Esophagus muscularis mucosa (tissue), 4 donors: ENCODE measurements at places on chromosomes 5 and 9. TPM values are rescaled to one million over a fixed set of nuclear protein-coding genes. Genes with fewer than 3 reads are reported as not detected.

Gene KIAA0825
- total RNA-seq = 2.3 TPM

DNA sequence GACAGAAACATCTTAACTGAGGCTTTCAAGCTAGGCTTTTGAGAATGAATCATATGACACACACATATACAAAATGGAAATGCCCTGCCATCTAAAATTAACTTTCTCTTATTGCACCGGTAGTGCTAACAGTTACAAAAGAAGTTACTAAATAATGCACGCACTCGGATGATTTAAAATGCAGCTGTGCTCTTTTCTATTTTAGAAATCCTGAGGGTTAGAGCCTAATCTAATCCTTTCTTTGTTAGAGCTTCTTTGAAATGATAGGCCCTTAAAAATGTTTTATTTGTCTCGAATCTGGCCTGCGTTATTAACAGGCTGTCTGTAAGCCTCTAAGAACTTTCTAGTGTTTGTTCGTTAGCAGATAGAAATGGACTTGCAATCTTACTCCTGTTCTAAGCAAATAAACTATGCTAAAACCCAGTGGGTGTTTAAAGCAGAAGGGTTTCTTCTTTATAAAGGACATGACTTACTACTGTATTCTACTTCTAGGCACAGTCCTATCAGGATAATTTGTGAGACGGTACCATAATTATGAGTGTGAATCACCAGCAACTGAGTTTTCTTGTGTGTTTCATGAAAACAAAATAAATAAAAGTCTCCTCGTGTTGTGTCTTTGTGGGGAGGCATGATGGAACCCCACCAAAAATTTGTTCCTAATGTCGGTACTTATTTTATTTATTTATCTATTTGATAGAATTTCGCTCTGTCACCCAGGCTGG lies 69.2 kb upstream of the MYO10 start:
- H3K4me3 ChIP-seq = no peak overlapping the region
- H3K36me3 ChIP-seq = no peaks in the 10 kb centered on the region
- no peaks in the 10 kb centered on the region for H3K4me1 ChIP-seq
- no peaks in the 10 kb centered on the region for H3K27me3 ChIP-seq
- no peak overlapping the region for H3K27ac ChIP-seq

Gene GFRA3
- total RNA-seq = 4.7 TPM

DNA sequence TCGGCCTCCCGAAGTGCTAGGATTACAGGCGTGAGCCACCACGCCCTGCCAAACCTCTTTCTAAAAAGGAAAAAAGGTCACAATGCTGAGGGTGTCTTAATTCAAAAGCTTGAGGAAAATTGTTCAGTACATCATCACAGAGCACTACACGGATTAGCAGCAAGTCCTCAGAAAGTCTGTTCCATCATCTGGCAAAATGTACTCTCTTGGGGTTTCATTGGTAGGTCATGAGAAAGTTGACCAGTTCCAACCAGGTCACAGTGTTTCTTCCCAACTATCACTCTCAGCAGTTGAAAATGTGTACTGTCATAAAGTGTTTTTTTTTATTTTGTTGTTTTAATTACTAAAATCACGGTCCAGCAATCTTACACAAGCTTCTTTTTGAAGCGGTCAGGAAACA lies 299.6 kb downstream of the FBXL7 start:
- H3K27me3 ChIP-seq = no peaks in the 10 kb centered on the region
- DNase-seq = no peak
- no peak overlapping the region for H3K4me3 ChIP-seq
- no peak overlapping the region for H3K27ac ChIP-seq

Gene CCNJL
- total RNA-seq = 1.2 TPM

DNA sequence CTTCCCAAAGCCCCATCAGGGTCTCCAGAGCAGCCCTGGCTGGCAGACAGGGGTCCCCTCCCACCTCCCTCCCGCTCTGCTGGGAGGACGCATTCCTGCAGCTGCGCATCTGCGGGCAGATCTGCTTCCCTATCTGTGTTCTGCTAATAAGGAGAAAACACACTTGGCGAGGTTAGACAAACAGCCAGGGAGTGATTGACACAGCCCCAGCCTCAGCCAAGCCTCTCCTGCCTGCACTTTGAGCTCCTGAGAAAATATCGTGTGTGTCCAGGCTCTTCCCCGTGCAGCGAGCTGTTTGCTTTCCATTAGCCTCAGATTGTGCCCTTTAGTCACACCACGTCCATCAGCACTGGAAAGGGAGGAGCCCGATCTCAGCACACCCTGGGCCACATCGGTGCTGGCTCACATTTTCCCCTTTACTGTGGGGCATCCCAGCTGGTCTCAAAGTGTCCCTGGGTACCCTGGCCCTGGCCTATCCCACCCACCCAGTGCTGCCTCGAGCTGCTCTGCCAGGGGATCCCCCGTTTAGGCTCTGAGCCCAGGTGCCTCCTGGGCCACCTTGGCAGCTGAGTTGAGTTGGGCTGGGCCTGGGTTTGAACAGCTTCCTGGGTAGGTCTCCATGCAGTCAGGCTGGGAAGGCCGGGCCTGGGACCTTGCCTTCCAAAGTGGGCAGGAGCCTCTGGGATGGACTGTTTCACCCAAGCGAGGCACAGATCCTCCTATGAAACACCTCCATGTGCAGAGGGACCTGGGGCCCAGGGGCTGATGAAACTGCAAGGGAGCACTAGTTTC lies 61.1 kb downstream of the BARX1 start:
- no peaks in the 10 kb centered on the region for H3K4me1 ChIP-seq
- H3K27me3 ChIP-seq = no peaks in the 10 kb centered on the region
- no peak overlapping the region for H3K27ac ChIP-seq
- DNase-seq = no peak
- H3K36me3 ChIP-seq = no peaks in the 10 kb centered on the region

GRCh38 chr5:59709846-59710245 lies 183.7 kb downstream of the PDE4D start:
- peak overlapping the region; percentile 38 for H3K27ac ChIP-seq
- H3K4me3 ChIP-seq = no peak overlapping the region
- no peaks in the 10 kb centered on the region for H3K4me1 ChIP-seq
- H3K27me3 ChIP-seq = no peaks in the 10 kb centered on the region

- no peaks in the 10 kb centered on the region for H3K4me1 ChIP-seq
- H3K27me3 ChIP-seq = no peaks in the 10 kb centered on the region
- no peak for DNase-seq
- H3K4me3 ChIP-seq = no peak overlapping the region
- H3K36me3 ChIP-seq = no peaks in the 10 kb centered on the region
These were observed 12.4 kb downstream of the SPOCK1 start for GRCh38 chr5:137486707-137487106.

DNA sequence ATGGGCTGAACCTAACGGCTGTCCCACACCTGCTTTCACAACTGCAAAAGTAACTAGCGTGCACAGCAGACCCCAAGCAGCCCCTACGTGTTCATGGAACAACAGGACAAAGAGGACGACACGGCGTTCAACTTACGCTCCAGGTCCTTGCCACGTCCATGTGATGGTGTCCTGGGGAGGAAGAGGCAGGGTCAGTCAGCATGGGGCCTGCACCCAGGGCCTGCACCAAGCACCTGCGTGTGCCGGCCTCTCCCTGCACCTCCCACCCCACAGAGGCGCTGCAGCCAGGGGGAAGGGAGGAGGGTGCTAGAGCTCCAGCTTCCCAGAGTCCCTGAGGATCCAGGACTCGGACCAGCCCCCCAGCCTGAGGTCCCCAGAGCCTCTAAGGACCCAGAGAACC lies 35.6 kb upstream of the SLC6A3 start:
- H3K27me3 ChIP-seq = no peaks in the 10 kb centered on the region
- H3K27ac ChIP-seq = no peak overlapping the region
- DNase-seq = no peak
- peaks cover 46% of the 10 kb centered on the region for H3K36me3 ChIP-seq
- no peak overlapping the region for H3K4me3 ChIP-seq

Gene SPINK7
- total RNA-seq = not detected

GRCh38 chr5:77893225-77893860 lies 117.2 kb upstream of the TBCA start:
- no peak overlapping the region for H3K27ac ChIP-seq
- no peaks in the 10 kb centered on the region for H3K4me1 ChIP-seq
- H3K36me3 ChIP-seq = no peaks in the 10 kb centered on the region

GRCh38 chr5:77498952-77499351 lies 6.8 kb upstream of the WDR41 start:
- H3K27me3 ChIP-seq = no peaks in the 10 kb centered on the region
- no peak overlapping the region for H3K4me3 ChIP-seq
- H3K4me1 ChIP-seq = no peaks in the 10 kb centered on the region
- DNase-seq = no peak

Gene HAVCR2
- total RNA-seq = 5.1 TPM

DNA sequence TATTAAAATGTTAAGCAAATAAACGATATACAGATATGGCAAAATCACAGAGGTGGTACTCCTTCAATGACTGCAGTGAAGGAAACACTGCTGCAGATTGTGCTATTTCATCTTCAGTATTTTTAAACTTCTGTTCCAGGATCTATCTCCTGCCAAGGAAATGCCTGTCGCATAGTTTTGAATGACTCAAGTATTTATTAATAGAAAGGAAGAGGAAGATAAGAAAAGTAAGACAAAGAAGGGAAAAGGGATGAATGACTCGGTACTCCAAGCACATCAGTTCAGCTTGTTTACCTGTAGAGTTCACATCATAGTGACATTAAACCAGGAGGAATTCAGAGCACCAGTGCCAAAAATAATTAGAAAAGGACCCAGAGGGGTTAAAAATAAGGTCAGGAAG lies 5.1 kb upstream of the GPX8 start:
- DNase-seq = no peak
- no peaks in the 10 kb centered on the region for H3K4me1 ChIP-seq
- no peaks in the 10 kb centered on the region for H3K27me3 ChIP-seq
- no peak overlapping the region for H3K4me3 ChIP-seq
- H3K27ac ChIP-seq = no peak overlapping the region
- no peaks in the 10 kb centered on the region for H3K36me3 ChIP-seq

Gene LRRC70
- 1.0 TPM for total RNA-seq

Gene ADAMTSL1
- total RNA-seq = 150 TPM

Gene TMEM252
- total RNA-seq = not detected

DNA sequence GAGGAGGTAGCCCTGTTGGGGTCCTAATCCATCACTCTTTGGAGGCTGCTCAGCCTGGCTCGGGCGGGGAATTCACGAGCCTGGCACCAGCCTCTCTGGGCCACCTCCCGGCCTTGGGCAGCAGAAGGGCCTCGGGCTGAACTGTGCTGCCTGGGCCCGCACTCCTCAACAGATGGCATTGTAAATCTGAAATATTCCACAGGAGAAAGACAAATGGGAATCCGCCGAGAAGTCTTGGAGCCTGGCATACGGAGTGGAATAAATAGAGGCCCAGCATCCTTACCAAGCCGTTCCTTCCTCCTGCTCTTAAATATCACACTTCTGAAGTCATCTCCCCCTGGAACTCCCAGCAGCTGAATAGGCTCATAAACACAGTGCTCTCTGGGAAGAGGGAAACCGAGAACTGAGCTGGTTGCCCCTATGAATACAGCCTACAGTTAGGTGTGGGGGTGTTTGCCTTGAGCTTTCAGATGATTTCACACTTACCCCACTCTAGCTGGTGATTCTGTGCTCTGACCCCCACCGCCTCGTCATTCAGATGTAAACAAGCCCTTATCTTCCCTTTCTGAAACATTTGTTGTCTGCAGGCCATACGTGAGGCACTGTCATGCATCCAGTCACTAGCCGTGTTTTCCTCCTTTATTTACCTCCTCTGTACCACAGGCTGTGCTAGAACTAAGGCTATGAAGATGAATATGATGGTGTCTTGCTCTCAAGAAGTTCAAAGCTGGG lies 455.0 kb upstream of the CLINT1 start:
- H3K4me1 ChIP-seq = no peaks in the 10 kb centered on the region
- no peaks in the 10 kb centered on the region for H3K36me3 ChIP-seq
- no peaks in the 10 kb centered on the region for H3K27me3 ChIP-seq
- H3K27ac ChIP-seq = no peak overlapping the region
- H3K4me3 ChIP-seq = no peak overlapping the region
- no peak for DNase-seq

Gene NR3C1
- 79.2 TPM for total RNA-seq

DNA sequence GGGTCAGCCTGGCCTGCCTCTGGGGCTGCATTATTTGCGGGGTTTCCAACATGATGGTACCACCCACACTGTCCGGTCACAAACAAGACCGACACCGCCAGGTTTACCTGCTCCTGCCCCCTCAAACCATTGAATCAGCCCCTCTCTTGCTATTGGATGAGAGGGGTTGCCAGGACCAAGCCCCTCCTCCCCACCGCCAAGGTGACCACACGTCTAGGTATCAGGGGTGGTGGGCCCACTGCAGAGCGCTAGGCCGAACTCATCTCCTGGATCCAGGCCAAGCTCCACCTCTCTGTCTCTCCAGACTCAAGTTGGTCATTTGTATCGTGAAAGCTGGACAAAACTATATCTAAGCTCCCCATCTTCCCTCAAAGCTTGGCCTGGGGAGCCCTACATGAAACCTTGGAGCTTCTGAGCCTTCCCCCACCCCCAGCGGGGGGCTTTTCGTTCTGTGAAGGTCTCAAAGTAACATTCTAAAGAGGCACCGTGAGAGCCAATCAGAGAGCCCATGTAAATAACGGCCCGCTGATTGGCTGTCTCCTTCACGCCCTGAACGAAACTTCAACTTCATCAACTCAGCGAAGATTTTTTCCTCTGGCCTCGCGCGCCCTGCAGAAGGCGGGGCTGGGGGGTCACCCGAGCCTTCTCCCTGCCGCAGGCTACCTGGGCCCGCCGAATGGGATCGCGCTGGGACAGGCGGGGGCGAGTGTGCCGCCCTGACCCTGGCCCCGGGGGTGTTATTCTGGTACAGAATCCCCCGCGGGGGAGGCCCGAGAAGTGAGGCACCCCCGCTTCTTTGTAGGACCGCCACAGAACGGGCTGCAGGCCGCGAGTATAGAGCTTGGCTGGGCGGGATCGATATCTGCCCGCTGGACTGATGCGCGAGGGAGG lies 49.6 kb upstream of the PSD2 start:
- peak overlapping the region; percentile 56 for H3K27ac ChIP-seq
- peak; percentile 95 for DNase-seq
- peaks cover 39% of the 10 kb centered on the region for H3K4me1 ChIP-seq
- H3K27me3 ChIP-seq = peaks cover 22% of the 10 kb centered on the region
- H3K36me3 ChIP-seq = no peaks in the 10 kb centered on the region

Gene CDH9
- 0.33 TPM for total RNA-seq

DNA sequence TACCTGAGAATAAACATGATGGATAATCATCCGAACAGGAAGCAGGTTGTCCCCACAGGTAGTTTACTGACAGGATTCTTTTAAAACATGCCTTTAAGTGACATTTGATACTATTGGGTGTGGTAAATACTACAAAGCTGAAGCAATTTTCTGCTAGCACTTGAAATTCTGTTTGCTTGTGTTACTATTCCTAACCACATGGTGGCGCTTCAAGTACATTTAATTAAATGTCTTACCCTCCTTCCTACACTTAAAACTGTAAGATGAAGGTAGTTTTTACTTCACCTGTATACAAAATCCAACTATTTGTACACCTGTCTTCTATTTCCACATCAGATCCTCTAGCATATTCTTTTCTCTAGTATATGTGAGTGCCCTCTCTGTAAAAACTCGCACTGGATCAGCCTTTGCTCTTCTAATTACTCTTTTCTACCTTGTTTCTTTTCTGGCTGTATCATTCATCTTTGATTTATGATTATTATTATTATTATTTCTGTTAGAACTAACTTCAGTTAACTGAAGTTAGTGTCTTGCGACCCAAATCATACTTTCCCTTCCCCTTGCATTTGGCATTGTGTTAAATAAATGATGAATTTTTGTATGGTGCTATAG lies 18.4 kb downstream of the SLC25A46 start:
- H3K4me1 ChIP-seq = no peaks in the 10 kb centered on the region
- no peak for DNase-seq
- H3K27ac ChIP-seq = no peak overlapping the region
- H3K36me3 ChIP-seq = peaks cover 23% of the 10 kb centered on the region
- no peak overlapping the region for H3K4me3 ChIP-seq

Gene CCDC192
- total RNA-seq = 0.33 TPM
